Epithelial cell of prostate (primary cell): ENCODE measurements at places on chromosomes 3 and 15.

GRCh38 chr15:88949734-88950400 is 36.7 kb upstream of the MFGE8 start:
- no peak for DNase-seq

DNA sequence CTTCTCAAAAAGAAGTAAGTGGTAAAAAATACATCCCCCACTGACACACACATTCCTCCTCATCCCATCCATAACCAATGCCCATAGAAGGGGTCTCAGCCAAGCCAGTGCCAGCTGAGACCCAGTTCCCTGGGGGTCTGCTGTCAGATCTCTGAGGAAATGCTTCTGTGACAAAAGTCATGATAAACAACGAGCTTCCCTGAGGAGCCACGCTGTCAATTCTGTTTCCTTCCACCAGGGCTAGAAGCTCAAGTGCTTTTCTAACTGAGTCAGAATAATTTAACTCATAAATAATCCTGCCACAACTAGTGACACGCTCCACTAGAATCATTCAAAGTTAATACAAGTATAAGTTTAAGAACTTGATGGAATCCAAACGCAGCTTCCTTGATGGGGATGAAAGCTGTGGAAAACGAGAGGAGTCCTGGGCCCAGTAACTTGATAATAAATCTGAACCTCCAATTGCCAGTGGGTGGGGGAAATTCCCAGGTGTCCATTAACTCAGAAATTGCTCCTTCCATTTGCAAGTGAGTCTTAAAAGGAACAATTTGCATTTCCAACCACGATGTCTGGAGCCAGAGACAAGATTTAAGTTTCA is 348.7 kb upstream of the LMCD1 start:
- DNase-seq = no peak

GRCh38 chr3:129003578-129004112 is 2.5 kb downstream of the EFCC1 start:
- DNase-seq = no peak

DNA sequence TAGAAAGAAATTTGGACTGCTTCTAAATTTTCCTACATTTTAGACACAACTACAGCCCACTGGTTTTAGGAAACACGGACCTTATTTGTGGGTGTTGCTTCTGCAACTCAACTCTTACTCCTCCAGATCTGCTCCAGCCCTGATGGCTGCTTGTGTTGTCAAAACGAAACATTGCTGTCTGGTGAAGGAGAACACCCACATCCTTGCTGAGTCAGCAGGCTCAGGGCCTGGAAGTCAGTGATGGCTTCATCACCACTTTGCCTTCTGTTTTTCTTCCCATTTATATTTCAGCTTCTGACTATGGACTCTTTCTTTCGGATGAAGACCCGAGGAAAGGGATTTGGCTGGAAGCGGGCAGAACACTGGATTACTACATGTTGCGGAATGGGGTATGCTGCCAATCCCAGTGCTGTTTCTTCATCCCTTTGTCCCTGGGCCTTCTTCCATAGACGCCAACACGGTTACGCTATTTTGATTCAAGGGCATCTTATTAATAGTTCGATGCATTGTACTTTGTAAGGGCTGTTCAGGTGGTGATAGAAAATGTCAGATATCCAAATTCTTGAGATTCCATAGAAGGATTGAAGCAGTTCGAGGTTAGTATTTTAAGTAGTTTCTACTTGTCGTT is 392.6 kb upstream of the TPM1 start:
- DNase-seq = no peak

DNA sequence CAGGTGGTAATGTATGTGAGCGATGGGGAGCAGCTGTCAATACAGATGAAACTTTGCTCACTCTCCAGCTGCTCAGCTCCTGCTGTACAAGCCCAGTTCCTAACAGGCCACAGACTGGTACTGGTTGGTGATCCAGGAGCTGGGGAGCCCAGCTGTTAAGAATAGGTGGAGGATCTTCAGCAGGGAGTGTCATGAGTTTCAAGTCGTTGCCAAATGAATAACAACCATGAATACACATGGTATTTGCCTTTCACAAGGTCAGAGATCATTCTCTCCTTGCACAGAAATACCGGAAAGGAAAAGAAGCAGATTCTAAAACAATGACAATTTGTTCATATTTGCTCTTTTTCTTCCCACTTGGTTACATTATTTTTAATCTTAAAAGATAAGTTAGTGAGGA is 5.1 kb downstream of the PLSCR1 start:
- no peak for DNase-seq

GRCh38 chr3:160796813-160797164 is 40.8 kb downstream of the PPM1L start:
- DNase-seq = no peak

- DNase-seq = no peak
Measured at GRCh38 chr3:66609660-66610561, 109.1 kb upstream of the LRIG1 start.

DNA sequence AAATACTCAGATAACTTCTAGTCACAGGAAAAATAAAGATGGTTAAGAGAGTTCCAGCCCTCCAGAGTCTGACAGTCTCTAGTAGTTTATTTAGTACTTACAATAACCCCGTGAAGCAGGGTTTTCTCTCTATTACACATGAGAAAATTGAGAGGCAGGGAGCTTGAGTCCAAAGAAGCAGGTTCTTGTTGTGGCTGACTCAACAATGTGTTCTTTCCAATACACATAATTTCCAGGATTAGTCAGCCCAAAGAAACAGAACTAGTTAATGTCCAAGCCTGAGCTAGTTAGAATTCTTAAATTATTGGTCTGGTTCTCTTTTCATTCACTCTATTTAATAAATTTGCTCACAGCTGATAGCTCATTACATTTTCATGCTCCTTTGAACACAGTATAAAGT is 49.9 kb downstream of the ALDH1A2 start:
- no peak for DNase-seq

DNA sequence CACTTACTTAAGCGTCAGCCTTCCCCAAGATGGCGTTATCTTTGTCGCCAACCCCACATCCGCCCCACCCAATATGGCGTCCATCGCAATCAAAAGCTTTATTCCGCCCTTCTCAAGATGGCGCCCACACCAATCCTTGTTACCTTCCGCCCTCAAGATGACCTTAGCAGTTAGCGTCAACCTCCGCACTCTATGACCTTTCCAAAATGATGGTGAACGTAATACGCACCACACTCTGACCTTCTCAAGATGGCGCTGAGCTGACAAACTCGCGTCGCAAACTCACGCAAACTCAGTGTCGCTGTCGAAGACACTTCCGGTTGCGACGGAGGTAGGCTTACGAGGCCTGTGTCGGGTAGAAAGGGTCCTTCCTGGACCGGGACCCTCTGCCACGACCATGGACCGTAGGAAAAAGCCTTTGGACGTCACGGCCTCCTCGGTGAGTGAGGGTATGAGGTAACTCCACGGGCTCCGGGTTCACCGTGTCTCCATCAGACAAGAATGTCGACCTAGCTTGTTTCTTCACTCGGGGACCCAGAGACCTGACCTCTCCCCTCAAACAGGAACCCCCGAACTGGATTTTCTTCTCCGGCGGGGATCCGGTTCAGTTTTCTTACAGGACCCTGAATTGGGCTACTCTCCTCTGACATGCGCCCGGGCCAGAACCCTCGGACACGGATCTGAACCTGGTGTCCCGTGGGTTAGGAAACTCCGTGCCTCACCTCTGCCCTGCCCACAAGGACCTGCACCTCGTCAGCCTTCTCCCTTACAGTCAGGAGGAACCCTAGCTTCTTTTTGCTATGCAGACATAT is at the start of gene CCDC174:
Gene CCDC174, plus strand, starts transcription at position 323 of the 812 bp plus-strand sequence. Its CDS starts 75 bp downstream, at position 398.
- DNase-seq = peak; percentile 97

GRCh38 chr3:73846951-73847350 is 222.2 kb upstream of the PDZRN3 start:
- DNase-seq = no peak

GRCh38 chr3:40167958-40168357 is 141.5 kb upstream of the EIF1B start:
- DNase-seq = no peak

DNA sequence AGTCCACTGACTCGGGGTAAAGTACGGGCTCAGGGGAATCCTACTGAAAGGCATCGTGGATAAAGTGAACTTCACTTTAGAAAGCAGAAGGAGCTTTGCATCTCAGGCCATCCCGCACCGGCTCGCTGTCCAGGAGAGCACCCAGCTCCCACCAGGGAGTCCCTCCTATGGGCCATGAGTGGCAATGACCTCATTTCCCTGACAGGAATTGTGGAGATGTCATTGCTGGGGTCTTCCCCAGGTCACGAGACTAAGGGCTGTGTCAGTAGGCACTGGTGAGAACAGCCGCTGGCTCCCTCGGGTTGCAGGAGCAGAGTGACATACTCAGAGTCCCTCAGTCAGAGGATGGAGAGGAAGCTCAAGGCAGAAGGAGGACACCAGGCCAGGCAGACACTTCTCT is 97.3 kb downstream of the XXYLT1 start:
- no peak for DNase-seq
